ENCODE measurements at places on chromosomes 4 and X.

GRCh38 chrX:148517176-148517575 lies 16.8 kb downstream of the AFF2 start:
- DNase-seq = no peak

DNA sequence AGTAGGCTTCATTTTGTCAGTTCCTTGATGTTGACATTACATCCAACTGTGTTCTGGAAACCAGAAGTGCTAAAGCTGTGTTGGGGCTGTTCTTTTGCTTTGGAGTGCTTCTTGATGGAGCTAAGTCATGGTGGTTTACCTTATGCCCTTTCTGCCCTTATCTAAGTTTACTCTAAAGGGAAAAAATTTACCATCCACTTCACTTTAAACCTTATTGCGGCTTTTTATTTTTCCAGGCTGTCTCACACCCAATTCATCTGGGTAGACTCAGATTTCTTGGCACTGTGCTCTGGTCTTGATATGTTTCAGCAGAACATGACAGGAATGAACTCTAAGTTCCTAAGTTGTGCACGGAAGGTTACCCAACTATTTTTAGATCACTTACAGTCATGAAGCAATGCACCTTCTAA lies 104.7 kb upstream of the TTC29 start:
- DNase-seq = no peak

DNA sequence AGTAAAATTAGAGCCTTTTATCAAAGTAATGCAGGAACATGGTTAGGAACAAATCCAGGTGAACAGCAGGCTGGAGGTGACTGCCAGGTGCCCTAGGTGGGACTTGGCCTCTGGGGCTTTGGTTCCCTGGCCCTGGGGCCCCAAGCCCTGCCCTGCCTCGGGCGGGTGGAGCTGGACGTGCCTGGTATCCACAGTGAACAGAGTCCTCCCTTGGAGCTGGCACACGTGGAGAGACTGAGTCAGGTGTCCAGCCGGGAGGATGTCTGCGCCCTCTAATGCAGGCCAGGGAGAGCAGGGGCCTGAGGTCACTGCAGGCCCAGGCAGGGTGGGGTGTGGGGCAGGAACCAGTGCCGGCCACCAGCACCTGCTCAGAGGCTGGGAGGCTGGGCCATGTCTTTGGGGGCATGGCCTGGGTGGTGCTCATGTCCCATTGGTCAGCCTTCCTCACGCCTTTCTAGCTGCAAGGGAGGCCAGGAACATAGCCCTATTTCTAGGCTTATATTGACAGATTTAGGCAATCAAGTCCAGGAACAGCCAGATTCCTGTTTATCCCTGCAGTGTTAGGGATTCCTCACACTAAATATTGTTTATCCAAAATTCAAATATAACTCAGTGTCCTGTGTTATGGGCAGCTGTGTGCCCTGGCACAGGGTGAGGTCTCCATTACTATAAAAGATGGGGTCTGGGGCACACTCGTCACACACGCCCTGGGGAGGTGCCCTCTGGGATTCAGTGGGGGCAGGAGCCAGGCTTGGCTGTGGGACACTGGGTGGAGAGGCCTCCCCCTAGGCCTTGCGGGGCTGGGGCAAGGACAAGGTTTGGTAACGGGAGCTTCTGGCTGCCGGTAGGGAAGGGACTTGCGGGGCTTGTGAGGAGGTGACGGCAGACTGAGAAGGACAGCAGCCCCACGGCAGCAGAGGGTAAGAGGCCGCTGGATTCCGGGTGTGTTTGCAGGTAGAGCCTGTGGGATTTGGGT lies 14.3 kb upstream of the NAT8L start:
- no peak for DNase-seq

- DNase-seq = no peak
Observed at GRCh38 chrX:20205927-20206708, 60.6 kb downstream of the RPS6KA3 start.

GRCh38 chr4:41647383-41647782 lies 101.1 kb downstream of the PHOX2B start:
- DNase-seq = no peak

GRCh38 chrX:44943007-44943406 lies 70.0 kb downstream of the KDM6A start:
- DNase-seq = no peak

DNA sequence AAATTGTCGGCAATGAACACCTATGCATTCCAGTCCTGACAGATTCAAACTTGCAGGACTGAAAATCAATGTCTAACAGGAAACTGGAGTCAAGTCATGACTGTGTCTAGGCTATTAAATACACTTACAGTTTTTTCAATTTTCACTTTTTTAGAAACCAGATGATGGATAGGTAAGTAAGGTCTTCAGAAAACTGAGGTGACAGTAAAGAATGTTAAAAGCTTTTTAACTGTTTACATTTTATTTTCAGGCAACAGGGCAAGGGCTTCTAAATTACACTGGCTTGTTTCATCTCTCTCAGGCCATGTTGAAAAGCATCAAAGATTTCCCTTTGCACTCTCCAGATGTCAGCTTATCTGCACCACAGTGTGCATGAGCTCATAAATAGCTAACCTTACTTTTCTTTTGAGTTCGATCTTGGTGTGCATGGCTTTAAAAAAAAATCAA lies 65.2 kb downstream of the SEC24D start:
- DNase-seq = no peak

DNA sequence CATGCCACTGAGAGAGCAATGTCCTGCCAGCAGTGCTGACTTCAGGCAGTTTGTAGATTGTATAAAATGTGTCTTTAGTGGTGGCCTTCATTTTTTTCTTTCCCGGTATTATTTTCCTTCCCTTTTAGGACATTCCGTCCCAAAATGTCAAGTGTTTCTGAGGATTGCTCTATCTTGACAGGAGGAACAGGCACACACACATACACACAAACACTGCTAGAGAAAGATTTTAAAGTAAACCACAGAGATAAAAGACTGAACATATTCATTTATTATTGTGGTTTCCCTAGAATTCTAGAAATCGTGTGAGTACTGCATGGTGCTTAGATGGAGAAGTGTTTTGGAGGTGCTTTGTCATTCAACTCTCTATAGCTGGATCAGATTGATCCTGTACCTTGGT lies 111.9 kb downstream of the GABRB1 start:
- no peak for DNase-seq

DNA sequence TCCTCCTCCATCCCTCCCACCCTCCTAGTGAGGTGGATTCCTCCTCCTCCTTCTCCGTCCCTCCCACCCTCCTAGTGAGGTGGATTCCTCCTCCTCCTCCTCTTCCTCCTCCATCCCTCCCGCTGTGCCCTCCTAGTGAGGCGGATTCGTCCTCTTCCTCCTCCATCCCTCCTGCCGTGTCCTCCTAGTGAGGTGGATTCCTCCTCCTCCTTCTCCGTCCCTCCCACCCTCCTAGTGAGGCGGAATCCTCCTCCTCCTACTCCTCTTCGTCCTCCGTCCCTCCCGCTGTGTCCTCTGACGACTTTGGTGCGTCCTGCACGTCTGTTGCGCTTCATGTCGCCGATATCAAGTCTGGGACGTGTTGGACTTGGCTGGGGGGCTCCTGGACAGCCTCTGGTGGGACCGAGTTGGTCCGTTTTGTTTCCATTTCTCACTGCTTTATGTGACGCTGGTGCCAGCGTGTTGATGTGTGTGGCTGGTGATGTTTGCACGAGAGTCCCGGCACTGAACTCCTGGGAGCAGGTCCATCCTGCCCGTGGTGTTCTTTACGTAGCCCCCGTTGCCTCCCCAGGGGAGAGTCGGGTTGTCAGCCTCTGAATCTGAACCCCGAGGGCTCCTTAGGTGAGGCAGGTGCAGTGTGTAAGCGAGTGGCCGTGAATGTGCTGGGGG lies 5.4 kb downstream of the AKAP17A start:
- no peak for DNase-seq

DNA sequence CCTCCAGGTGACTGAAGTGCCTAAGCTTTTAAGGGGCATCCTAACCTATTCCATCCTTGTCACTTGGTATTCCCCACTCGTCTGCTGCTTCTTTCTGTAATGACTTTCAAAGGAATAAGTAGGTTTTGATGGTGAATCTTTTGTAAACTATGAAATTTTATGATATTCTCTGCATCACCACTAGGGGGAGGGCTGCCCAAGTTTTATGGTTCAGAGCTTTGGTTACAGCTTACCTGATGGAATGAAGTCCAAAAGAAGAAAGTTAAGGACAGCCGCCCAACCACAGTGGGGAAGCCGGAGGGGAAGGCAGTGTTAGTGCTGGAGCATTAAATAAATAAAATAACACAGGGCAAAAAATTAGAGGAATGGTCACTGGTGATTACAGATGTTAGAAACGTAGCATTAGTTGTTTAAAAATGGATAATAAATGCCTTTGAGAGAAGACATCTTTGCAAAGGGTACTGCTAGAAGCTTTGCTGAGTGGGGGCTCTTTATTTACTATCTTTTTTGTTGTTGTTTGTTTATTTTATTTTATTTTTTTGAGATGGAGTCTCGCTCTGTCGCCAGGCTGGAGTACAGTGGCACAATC lies 204.9 kb downstream of the GBA3 start:
- no peak for DNase-seq

GRCh38 chrX:49754233-49754857 lies 58.6 kb upstream of the PAGE1 start:
- peak; percentile 1 for DNase-seq

DNA sequence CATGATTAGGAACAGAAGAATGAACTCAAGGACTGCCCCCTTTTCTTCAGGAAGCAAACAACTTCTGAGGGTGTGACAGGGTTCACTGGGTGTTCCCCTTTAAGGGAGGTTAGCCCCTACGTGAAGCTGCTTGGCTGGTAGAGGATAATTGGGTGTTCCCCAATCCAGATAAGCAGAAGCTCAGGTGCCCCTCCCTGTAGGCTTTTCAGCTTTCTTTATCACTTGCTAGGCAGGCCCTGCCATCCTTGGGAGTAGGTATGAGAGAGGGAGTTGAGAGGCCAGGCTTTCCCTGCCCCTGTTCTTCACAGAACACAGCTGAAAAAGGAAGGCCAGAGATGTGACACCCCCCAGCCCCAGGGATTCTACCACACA lies 44.2 kb downstream of the RTL9 start:
- DNase-seq = no peak

DNA sequence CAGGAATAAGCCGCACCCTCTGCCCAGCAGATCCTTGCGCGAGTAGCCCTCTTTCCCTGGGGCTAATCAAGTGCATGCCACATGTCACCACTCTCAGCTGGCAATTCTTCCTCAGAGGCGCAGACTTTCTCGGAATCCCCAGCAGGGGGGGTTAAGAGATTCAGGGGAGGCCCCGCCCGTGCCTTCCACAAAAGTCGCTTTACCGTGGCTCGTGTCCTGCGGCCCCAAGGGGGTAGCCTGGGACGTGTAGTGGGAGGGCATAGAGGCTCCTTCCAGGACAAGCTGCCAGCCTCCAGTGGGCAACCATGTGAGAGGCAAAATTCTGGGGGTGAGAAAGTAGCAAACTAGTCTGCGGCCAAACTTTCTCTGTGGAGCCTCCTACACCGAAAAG lies 652 bp downstream of the SRPX start:
- no peak for DNase-seq

GRCh38 chrX:14616301-14616700 lies 87.0 kb downstream of the GLRA2 start:
- no peak for DNase-seq

DNA sequence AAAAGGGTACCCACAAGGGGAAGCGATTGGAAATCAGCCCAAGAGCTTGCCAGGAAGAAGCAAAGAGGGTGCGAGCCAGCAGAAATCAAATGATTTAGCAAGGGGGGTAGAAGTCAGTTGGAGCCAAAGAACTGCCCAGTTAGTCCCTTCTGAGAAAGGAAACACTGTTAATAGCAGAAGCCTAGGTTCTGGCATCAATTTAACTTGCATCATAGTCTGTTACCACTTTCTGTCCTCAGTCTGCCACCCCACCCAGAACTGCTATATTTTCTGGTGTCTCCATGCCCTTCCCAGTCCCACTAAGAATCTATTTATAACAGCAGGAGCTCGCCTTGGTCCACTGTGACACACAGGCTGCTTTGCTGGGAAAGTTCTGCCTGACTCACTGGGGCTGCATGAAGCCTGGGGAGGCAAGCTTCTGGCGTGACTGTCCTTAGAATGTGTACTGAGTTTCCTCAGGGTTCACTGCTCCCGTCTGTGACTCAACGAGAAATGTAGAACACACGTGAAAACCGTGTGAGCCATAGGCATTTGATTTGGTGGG lies 157.8 kb upstream of the TTC29 start:
- DNase-seq = no peak

DNA sequence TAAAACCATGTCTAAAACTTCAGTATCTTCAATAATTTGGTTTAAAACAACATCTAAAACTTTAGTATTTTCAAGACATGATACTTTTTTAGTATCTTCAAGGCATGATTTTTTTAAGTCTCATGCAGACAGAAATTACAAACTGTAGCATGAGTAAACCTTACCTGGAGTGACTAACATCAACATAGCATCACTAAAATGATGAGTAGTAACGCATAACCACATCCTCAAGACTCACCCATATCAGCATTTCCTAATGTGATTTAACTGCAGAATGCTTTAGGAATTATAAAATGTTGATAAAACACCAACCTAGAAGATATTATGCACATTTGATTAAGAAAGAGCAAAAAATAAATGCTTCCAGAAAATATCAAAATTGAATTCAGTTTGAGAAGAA lies 19.7 kb upstream of the EDNRA start:
- DNase-seq = no peak

DNA sequence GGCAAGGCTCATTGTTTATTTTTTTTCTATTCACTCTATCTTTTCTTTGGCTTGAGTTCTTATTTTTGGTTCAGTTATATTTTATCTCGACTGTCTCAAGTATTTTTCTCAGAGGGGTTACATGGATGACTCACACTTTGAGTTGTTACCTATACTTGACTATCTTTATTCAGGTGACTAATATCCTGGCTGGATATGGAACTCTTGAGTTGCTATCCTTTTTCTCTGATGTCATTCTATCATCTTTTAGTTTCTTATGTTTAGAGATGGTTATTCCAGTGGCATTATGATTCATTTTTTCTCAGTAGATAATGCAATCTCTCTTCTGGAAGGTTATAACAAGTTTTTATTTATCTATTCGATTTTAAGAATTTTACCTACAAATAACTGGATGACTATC lies 117.9 kb downstream of the COX18 start:
- DNase-seq = no peak

- no peak for DNase-seq
Observed at GRCh38 chr4:22130741-22131140, 182.2 kb upstream of the KCNIP4 start.

DNA sequence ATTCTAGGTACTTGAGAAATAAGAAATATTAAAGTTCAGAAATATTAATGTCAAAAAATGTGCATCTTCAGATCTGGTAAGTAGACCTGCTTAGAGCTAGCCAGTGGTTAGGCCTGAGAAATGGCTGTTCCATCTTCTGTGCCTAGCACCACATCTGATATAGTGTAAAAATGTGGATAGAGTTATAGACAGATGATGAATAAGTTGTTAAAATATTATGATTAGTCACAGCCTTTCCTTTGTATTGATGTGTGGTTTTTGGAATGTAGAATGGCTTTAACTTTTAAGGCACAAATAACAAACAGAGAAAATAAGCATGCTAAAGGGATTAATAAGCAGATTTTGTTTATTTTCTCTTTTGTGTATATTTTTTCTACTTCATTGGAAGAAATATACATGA lies 133.5 kb upstream of the NUDT6 start:
- DNase-seq = no peak

- no peak for DNase-seq
Observed at GRCh38 chr4:1051472-1051871, 40.0 kb downstream of the FGFRL1 start.

GRCh38 chr4:159103384-159103990 lies 608 bp downstream of the RAPGEF2 start:
- DNase-seq = peak; percentile 6
